ENCODE measurements at places on chromosomes 1 and 21. TPM values are rescaled to one million over a fixed set of nuclear protein-coding genes. Genes with fewer than 3 reads are reported as not detected.
A peak's percentile ranks its signal among the peaks of the same experiment; 100 is the strongest.

DNA sequence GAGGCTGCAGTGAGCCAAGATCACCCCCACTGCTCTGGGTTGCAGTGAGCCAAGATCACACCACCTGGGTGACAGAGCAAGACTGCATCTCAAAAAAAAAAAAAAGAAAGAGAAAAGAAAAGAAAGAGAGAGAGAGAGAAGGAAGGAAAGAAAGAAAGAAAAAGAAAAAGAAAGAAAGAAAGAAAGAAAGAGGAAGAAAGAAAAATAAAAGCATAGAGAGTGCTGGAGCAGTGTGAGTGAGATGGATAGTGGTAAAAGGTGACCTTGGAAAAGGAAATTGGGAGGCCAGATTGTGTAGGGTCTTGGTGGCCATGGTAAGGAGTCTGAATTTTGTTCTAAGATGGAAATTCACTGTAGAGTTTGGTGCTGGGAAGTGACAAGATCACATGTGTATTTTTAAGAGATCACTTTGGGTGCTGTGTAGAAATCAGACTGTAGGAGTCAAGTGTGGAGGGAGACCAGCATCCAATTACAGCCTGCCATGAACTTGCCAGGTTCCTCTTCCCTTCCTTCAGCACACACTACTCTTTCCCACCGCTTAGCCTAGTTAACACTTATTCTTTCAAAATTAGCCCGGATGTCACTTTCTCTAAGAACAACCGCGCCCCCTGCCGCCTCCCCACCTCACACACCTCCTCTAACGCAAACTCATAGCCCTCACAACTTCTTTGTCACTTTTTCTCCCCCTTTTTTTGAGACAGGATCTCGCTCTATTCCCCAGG lies 17.9 kb downstream of the MTX1 start:
- H3K4me1 ChIP-seq: peaks cover 64% of the 10 kb centered on the region
- peak overlapping the region; percentile 58 for H3K27ac ChIP-seq
- H3K4me3 ChIP-seq: peak overlapping the region; percentile 87

GRCh38 chr1:18569811-18570545 lies 60.7 kb upstream of the PAX7 start:
- no peak overlapping the region for H3K27ac ChIP-seq
- no peak for DNase-seq
- H3K27me3 ChIP-seq: no peaks in the 10 kb centered on the region
- H3K36me3 ChIP-seq: no peaks in the 10 kb centered on the region

DNA sequence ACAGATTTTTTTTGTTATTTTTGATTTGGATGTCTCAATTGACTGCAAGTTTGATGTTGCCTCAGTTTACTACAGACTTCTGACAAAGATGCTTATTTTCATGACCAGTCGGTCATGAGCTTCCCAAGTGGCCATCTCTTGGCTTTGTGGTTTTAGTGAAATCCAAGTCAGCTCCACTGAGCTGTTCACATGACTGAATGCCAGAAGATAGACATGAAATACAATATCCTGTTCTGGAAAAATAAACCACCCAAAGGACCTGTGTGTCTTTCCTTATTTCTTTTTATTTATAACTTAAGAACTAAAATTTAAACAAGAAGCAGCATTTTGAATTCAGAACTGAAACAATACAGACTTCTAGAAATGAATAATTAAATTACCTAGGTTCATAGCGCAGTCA lies 89.3 kb downstream of the HMCN1 start:
- no peak for DNase-seq
- no peak overlapping the region for H3K27ac ChIP-seq
- no peaks in the 10 kb centered on the region for H3K36me3 ChIP-seq

- H3K4me1 ChIP-seq: peaks cover 94% of the 10 kb centered on the region
- DNase-seq: no peak
- H3K36me3 ChIP-seq: no peaks in the 10 kb centered on the region
- peak overlapping the region; percentile 98 for H3K27ac ChIP-seq
- no peaks in the 10 kb centered on the region for H3K27me3 ChIP-seq
These were observed 46.9 kb downstream of the IER5 start for GRCh38 chr1:181135437-181135731.

GRCh38 chr1:77642196-77642595 lies 40.3 kb downstream of the ZZZ3 start:
- no peak overlapping the region for H3K27ac ChIP-seq
- H3K4me1 ChIP-seq: no peaks in the 10 kb centered on the region
- no peak overlapping the region for H3K4me3 ChIP-seq
- no peak for DNase-seq

DNA sequence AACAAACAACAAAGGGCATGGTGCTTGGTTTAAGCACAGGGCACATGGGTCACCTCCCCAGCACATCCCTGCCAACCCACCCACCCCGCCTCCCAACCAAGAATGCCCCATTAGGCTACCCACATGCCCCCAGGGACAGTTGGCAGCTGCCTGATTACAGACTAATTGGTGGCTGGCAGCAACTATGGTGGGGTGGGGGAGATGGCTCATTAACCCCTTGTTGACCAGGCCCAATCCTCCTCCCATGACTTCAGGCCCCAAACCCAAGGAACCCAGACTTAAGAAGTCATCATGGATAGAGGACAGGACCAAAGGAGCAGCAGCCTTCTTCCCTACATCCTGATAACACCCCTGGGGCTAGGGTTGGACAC lies 1.3 kb downstream of the RIMS3 start:
- H3K4me3 ChIP-seq: no peak overlapping the region
- no peaks in the 10 kb centered on the region for H3K36me3 ChIP-seq

GRCh38 chr1:181592255-181592859 lies 109.0 kb downstream of the CACNA1E start:
- no peaks in the 10 kb centered on the region for H3K4me1 ChIP-seq
- H3K4me3 ChIP-seq: no peak overlapping the region
- H3K27ac ChIP-seq: no peak overlapping the region
- no peaks in the 10 kb centered on the region for H3K27me3 ChIP-seq

- peak overlapping the region; percentile 44 for H3K27ac ChIP-seq
- peaks cover 27% of the 10 kb centered on the region for H3K4me1 ChIP-seq
- H3K36me3 ChIP-seq: no peaks in the 10 kb centered on the region
- DNase-seq: peak; percentile 46
These were observed 40.9 kb upstream of the PPIAL4F start for GRCh38 chr1:144551543-144552424.

DNA sequence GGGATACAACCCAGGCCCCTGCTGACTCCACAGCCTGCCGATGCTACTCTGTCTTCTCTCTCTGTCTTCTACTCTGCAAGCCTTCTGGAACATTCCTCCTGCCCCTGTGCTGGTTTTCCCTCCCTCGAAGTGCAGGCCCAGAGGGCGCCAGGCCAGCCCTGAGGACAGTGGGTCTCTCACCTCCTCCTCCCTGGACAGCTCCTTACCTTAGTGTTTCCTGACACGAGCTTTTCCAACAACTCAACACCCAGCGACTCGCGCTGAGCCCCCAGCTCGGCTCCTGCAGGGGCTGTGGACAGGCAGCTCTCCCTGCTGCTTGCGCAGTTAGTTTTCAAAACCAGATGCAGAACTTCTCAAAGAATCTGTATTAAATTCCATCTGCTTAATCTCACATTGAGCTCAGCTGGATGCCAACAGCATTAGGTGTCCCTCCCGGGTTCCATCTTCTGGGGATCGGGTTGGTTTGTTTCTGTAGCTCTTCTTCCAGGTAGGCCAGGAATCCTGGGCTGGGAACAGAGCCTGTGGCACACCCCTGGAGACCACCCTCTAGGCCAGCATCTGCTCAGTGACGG lies 54.2 kb downstream of the PTPRU start:
- no peaks in the 10 kb centered on the region for H3K4me1 ChIP-seq
- DNase-seq: no peak
- H3K27ac ChIP-seq: no peak overlapping the region
- no peak overlapping the region for H3K4me3 ChIP-seq

DNA sequence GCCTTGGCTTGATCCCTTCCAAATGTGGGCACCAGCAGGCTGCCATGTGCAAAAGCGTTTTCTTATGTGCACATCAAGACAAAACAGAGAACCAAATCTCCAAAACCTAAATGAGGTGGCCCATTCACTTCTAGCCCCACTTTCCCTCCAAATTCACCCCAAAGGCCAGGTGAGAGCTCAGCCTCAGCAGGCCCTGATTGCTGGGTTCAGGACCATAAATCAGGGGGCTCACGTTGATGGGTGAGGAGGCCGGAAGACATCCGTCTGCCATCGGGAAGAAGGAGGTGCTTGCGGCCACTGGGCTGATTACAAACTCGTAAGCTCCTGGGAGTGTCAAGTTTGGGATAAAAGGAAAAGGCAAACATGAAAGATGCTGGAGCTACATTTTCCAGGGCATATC lies 86.7 kb upstream of the CLDN14 start:
- H3K4me3 ChIP-seq: no peak overlapping the region
- no peaks in the 10 kb centered on the region for H3K27me3 ChIP-seq
- no peaks in the 10 kb centered on the region for H3K4me1 ChIP-seq
- H3K27ac ChIP-seq: no peak overlapping the region

DNA sequence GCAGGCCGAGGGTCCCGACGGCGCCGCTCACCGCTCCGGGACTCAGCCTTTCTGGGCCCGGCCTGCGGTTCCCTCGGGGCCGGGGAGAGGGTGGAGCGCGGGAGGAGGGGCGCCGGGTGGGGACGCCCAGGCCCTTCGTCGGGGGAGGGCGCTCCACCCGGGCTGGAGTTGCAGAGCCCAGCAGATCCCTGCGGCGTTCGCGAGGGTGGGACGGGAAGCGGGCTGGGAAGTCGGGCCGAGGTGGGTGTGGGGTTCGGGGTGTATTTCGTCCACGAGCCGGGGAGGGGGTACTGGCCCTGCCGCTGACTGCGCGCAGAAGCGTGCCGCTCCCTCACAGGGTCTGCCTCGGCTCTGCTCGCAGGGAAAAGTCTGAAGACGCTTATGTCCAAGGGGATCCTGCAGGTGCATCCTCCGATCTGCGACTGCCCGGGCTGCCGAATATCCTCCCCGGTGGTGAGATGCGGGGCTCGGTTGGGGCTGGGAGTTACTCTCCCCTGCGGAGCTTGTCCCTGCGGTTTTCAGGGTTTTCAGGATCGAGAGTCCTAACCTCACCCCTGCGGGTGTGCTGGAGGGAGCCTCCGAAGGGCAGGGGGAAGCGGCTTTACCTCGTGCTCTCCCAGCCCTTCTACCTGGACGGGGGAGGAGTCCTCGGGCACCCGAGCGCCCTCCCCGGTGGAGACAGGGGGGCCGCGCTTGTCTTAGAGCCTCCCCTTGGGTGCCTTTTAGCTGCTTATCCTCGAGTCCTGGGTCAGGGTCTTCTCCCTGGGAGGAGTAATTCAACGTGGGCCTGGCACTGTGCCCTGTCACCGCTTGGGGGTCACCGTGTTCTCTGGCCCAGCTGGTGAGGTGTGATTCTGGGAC lies 2.1 kb downstream of the SAMD11 start:
- no peak for DNase-seq
- no peaks in the 10 kb centered on the region for H3K36me3 ChIP-seq
- H3K4me1 ChIP-seq: peaks cover 33% of the 10 kb centered on the region
- no peak overlapping the region for H3K4me3 ChIP-seq

DNA sequence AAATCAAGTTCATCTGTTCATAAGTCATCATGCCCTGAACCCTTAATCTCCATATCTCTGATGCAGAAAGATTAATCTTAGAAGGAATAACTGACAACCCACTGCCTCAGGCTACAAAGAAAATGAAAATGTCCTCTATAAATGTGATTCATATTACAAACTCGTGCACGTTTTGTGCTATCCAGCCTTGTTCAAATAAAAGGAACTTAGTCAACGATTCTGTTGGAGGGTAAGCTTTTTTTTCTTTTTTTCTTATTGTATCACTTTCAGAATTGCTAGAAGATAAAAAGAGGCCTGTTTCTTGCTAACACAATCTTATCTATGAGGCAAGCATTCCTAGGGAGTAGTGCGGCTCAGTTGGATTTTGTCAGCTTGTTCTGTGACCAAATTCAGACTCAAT lies 228.4 kb downstream of the TM2D1 start:
- no peak overlapping the region for H3K27ac ChIP-seq
- H3K36me3 ChIP-seq: no peaks in the 10 kb centered on the region
- no peak for DNase-seq
- no peaks in the 10 kb centered on the region for H3K4me1 ChIP-seq
- H3K4me3 ChIP-seq: no peak overlapping the region
- H3K27me3 ChIP-seq: no peaks in the 10 kb centered on the region

DNA sequence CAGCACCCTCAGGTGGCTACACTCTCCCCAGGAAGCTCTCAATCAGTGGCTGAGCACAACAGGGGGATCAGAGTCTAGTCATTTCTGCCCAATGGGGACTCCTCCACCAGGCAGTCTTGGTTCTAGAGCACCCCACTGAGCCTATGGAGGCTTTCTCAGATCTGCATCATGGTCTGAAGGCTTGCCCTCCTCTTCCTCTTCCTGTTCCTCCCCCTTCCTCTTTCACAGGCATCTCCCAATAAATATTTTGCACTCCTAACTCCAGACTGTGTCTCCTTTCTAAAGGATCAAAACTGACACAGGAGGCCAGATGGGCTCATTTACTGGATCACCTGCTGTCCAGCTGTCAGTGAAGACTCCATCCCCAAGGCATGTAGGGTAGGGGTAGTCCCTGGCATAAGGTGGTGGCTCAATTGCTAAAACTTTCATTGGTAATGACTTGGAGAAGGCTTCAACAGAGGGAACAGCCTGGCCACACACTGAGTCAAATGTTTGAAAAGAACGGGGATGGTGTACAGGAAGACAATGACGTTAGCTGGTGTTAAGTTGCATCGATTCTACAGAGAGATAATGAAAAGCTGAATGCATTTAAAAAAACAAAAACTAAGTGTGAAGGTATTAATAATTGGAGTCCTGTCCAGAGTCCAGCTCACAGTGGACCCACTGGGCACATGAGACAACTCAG lies 84.2 kb upstream of the SLC2A1 start:
- no peaks in the 10 kb centered on the region for H3K27me3 ChIP-seq
- no peak overlapping the region for H3K4me3 ChIP-seq
- no peak for DNase-seq
- H3K4me1 ChIP-seq: no peaks in the 10 kb centered on the region
- no peaks in the 10 kb centered on the region for H3K36me3 ChIP-seq

- no peak for DNase-seq
- no peak overlapping the region for H3K4me3 ChIP-seq
- no peaks in the 10 kb centered on the region for H3K4me1 ChIP-seq
- H3K36me3 ChIP-seq: peaks cover 52% of the 10 kb centered on the region
- H3K27ac ChIP-seq: no peak overlapping the region
These were observed 30.9 kb upstream of the NEXN start for GRCh38 chr1:77857552-77857951.

- no peak overlapping the region for H3K27ac ChIP-seq
- H3K27me3 ChIP-seq: no peaks in the 10 kb centered on the region
- H3K4me1 ChIP-seq: peaks cover 31% of the 10 kb centered on the region
- no peak for DNase-seq
These were observed 9.2 kb upstream of the CD84 start for GRCh38 chr1:160588468-160588867.

Gene PLA2G2A
- not detected for polyA plus RNA-seq

Gene CCSAP
- polyA plus RNA-seq: 12.2 TPM

Gene INSRR
- not detected for polyA plus RNA-seq

Gene S100A1
- not detected for polyA plus RNA-seq

Gene SPATA46
- not detected for polyA plus RNA-seq

Gene COL16A1
- not detected for polyA plus RNA-seq

Gene SRRM1
- 53.3 TPM for polyA plus RNA-seq

Data from CD14-positive monocyte (primary cell).